ENCODE measurements at places on chromosomes 5 and 9.

GRCh38 chr9:95783426-95783975, 92.0 kb upstream of the ERCC6L2 start:
- DNase-seq = no peak

- no peak for DNase-seq
Observed at GRCh38 chr5:118325931-118326330, 662.4 kb downstream of the DTWD2 start.

- DNase-seq = peak; percentile 11
Observed at GRCh38 chr5:77847129-77847460, 71.0 kb upstream of the TBCA start.

GRCh38 chr5:174047472-174048099, 2.1 kb downstream of the NSG2 start:
- peak; percentile 63 for DNase-seq

DNA sequence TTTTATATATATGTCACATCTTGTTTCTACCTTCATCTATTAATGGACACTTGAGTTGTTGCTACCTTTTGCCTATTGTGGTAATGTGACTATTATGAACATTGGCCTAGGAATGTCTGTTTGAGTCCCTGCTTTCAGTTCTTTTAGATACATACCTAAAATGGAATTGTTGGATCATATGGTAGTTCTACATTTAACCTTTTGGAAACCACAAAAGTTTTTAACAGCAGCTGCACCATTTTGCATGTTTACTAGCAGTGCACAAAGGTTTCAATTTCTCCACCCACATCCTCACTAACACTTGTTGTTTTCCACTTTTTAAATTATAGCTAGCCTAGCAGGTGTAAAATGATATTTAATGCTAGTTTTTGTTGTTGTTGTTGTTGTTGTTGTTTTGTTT, 88.4 kb downstream of the GALNT10 start:
- no peak for DNase-seq

DNA sequence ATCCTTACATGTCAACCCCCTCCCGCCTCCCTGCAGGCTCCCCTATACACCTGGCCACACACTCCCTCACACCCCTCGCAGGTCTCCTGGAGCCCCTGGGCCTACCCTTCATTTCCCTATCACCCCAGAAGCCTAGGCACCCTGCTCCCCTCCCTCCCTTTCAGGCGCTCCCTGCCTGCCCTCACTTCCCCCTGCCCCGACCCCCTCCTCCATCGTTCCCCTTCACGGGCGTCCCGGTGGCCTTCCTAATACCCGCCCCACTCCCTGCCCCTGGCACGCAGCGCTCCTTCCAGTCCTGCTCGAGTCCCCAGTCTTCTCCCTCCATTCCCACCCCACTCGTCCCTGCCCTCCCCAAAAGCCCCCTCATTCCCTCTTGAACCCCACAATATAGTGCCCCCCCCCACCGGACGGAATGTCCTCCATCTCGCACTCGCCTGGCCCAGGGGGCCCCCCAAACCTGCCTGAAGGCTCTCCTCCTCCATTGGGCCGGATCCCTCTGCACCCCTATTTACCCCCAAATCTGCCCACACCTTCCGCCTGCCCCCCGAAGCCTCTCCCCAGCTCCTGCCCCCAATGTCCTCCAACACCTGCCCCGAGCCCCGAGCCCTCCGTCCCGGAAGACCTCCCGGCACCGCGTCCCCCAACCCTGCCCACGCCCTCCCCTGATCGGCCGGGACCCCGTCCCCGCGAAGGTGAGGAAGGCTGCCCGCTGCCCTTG, 746 bp downstream of the STRBP start:
- no peak for DNase-seq

- no peak for DNase-seq
Observed at GRCh38 chr5:8058616-8059190, 189.8 kb downstream of the MTRR start.

DNA sequence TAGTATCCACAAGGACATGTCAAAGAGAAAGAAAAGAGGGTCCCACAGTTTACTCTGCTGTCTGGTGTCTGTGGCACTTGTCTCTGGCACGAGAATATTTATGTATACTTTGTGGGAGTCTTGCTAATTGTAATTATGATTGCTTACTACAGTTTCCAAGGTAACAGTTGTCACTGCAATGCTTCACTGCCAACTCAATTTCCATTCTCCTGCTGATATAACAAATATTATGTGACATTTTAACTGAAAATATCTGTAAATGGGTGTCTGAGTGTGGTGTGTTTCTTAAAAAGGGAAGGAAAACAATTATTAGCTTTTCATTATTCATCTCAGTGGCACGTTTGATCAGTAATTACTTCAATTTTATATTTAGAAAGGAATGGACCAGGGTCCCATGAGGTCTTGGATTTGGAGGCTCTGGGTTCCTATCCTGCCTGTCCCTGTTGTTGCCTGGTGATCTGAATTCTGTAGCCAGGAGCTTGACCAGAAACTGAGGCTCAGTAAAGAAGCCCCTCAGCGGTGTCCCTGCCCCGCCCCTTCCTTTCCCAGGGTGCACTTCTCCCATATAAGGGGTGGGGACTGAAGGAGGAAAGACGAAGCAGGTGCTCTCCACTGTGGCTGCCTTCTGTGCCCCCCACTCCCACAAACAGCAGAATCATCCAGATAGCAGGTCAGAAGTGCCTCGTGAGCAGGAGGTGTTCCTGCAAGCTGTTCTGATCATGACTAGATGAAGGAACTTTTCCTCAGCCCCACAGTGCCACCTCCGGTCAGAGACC, 137.3 kb upstream of the KIF2A start:
- peak; percentile 47 for DNase-seq

DNA sequence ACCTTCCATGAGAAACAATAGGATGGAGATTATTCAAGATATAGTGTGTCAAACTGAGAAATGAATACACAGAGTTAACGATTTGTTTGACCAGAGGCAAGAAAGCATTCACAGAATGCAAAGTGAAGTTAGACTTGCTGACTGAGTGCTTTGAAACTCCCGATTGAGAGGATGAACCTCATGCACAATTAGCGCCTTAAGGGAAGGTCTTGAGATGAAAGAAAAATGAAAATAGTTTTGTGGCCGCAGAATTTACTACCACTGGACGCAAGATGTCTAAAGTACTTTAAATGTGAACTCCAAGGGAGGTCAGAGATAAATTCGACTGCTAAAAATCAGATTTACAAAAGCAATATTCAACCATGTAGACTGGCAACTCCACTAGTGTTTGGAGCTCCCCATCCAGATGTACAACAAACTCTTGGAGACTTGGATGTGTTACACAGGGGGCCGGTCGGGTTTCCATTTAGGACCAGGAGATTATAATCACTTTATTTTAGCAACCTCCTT, 707 bp upstream of the RIMOC1 start:
- no peak for DNase-seq

DNA sequence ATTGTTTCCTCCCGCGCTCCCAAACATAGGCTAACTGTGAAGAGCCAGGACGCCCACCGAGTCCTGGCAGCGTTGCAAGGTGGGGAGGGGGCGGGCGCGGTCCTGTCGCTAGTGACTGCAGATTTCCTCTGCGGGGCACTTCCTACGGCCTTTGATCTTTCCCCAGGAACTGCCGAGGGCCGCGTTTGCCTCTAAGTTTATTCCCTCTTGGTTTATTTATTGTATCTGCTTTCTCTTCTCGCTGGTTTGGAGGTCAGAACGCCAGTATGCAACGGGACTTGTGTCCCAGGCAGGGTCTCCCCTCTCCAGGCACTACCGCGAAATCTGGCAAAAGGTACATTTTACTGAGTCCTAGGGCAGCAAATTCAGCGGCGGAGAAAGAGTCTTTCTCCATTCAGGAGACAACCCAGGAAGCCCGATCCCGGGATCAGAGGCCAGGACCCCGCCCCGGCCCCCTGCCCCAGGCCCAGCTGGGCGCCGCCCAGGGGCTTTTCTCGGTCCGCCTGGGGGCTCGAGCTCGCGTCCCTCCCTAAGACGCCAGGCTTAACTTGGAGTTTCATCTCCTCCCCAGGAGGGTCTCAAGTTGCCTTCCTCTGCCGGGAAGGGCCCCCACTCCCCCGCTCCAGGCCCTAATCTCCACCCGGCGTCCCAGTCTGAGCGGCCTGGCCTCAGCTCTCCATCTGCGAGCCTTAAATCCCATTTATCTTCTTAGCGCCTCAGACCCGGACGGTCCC, 884 bp upstream of the EGFLAM start:
- DNase-seq = no peak

GRCh38 chr9:114941376-114941775, 11.0 kb upstream of the TNFSF8 start:
- no peak for DNase-seq

GRCh38 chr5:126448720-126449119, 25.5 kb downstream of the GRAMD2B start:
- no peak for DNase-seq

GRCh38 chr5:140039561-140039960, 3.5 kb downstream of the NRG2 start:
- DNase-seq = no peak

DNA sequence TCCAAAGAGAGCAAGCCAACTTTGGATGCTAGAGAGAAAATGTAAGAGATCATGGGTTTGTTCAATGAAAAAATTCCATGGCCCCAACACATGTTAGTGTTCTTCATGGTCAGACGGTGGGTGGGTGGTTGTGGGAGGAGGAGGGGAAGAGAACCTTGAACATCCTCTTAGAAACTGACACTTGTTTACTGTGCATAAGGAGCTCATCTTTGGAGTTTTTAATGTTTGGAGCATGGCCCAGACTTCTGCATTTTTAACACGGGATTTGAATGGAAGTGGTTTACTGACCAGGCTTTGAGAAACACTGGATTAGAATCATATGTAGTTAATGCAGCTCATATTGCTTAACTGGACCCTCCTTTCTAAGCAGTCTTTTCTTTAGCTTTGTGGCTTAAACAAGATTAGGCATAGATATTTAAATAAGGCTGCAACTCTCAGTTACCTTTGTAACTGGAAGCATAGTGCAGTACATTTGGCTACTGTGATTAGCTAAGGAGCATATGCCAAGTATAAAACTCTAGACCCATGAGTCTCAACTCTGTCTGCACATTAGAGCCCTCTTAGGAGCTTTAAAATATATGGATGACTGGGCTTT, 60.1 kb downstream of the FOCAD start:
- peak; percentile 47 for DNase-seq

DNA sequence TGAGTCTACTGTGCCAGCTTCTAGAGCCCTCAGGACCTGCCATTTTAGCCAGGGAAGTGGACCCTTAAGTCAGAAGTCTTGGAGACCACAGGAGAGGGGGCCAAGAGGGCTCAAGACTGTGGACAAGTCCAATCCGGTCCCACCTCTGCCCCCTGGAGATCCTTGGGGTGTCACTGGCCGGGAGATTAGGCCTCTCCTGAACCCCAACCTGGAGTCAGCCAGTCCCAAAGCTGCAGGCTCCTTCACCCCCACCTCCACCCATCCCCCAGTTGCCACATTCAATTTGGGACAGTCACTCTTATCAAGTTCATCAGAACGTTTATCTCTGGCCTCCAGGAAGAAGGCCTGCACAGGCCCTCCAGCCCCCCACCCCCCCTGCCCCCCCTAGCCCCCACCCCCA, 290 bp downstream of the SLC23A1 start:
- no peak for DNase-seq

- DNase-seq = no peak
Observed at GRCh38 chr9:137592767-137593166, 2.5 kb upstream of the ZMYND19 start.

DNA sequence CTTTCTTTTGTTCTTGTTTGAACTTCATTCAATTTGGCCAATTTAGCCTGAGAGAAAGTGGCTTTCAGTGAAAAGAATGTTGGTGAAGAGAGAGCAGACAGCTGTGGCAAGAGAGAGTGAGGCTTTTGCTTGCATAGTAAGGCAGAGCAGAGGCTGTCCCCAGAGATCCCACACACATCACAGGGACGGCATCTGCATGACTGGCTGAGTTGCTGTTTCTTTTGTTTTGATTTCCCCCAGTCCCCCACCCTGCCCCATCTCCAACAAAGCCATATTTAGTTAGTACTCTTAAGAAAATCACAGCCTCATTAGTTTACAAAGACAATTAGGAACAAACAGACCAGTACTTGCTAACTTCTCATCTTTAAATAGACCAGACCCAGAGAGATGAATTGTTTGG, 363.9 kb upstream of the SEMA6A start:
- DNase-seq = no peak

GRCh38 chr5:55638051-55638450, 74.1 kb downstream of the SLC38A9 start:
- no peak for DNase-seq

DNA sequence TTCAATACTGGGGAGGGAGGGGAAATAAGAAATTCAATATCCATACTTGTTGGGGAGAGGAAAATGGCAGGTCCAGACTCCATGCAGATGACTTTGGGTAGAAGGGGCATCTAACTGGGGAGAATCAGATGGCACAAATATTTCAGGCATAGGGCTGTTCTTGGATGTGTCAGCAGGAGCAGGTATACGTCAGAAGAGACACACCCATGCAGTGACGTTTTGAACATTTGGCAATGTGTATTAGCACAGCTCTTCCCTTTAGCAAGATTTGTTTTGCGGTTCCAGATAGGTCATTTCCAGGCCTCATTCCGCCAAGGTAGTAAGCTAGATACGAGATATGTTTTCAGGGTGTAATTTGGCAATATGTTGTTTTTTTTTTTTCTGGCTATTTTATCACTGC, 187.2 kb upstream of the CDH10 start:
- DNase-seq = no peak

DNA sequence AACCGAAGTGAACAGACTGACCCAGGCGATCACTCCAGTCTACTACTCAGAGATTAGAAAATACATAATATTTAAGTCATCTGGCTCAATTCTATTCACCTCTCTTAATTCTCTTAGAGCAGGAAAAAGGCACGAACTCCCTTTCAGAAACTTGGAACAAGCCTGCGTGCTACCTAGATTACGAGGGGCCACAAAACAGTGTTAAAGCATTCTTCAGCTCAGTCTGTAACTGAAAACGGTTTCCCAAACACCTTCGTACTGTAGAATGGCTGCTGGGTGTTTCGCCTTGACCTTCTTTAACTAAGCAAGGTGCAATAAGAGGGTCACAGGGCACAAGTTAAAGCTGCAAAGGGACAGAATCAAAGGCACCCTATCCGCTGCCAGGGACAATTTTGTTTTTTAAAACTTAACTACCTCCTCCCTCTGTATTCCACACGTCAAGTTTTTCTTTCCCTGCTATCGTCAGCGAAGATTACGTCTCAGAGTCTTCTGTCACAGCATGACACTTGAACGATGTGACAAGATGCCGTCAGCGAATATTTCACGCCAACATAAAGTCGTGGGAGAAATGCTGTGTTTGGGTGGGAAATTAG, 687 bp downstream of the LYSMD3 start:
- DNase-seq = peak; percentile 53

- no peak for DNase-seq
Observed at GRCh38 chr9:70945301-70945700, 176.1 kb downstream of the TRPM3 start.
